Prostate gland (tissue), 2 donors: ENCODE measurements at places on chromosomes 4 and X. TPM values are rescaled to one million over a fixed set of nuclear protein-coding genes. Genes with fewer than 3 reads are reported as not detected.

The TMPRSS11B gene
- not detected for total RNA-seq

The TMEM184C gene
- total RNA-seq = 34.7 TPM

The CBR4 gene
- total RNA-seq = 23.7 TPM

The TRPC3 gene
- total RNA-seq = not detected

The ADH1B gene
- 12.8 TPM for total RNA-seq

DNA sequence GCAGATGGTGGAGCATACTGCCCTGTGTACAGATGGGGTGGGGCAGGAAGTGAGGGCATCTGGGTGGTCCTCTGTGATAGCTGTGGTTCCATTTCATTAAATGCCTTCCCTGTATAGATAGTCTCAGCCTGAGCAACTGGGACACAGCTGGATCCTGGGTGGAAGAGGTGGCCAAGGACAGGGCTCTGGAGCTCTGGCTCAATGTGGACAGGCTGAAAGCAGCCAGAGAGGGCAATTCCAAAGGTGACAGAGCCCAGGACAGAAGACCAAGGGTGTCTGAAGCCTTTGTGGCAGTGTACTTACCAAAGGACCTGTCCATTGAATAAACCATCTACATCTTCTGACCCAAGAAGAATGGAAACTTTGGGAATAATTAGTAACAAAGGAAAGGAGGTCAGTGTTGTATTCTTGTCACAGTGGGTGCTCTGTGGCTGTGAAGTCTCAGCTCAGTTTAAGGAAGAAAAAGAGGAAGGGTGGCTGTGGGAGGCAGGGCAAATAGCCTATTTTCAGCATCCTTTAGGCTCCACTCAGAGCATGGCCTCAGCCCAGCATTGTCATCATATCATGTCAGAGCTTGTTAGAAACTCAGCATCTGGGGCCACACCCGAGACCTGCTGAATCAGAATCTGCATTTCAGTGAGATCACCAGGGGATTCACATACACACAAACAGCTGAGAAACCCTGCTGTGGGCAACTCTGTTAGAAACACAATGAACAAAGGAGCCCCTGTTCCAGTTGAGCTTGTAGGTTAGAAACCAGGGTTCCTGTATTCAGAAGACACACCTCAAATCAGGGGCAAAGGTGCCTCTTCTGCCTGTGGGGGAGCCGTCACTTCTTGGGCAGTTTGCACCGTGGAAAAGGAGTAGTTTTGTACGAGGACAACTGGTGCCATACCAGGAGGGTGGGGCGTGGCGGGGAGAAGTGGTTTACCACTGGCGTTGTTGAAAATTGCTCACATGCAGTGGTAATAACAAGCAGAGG lies 168.6 kb downstream of the PTTG2 start:
- H3K4me3 ChIP-seq = no peak overlapping the region
- no peak for DNase-seq
- no peaks in the 10 kb centered on the region for H3K4me1 ChIP-seq
- no peaks in the 10 kb centered on the region for H3K36me3 ChIP-seq
- H3K27me3 ChIP-seq = no peaks in the 10 kb centered on the region

DNA sequence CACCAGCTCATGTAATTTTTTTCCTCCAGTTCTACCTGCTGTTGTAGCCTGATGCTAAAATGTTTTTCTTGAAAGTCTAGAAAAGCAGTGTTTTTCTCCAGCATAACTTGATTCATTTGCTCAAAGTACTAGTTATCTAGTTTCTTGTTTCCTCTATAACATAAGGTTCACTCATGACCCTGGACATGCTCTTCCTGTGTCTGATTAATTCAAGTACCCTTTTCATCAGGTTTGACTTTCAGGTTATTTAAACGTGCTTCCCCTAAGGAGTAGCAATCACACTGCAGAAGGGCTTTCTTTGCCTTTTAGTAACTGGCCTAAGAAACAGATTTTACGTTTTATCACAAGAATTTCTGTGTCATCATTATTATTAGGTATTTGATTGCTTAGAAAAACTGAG lies 66.8 kb upstream of the EGFL6 start:
- H3K4me3 ChIP-seq = no peak overlapping the region
- H3K4me1 ChIP-seq = no peaks in the 10 kb centered on the region
- no peaks in the 10 kb centered on the region for H3K36me3 ChIP-seq

GRCh38 chr4:109703664-109704361 lies 568 bp upstream of the CASP6 start:
- H3K36me3 ChIP-seq = no peaks in the 10 kb centered on the region
- H3K4me1 ChIP-seq = no peaks in the 10 kb centered on the region
- peak overlapping the region; percentile 88 for H3K27ac ChIP-seq
- DNase-seq = no peak

GRCh38 chr4:56681853-56682525 lies 893 bp upstream of the HOPX start:
- peak overlapping the region; percentile 77 for H3K27ac ChIP-seq
- no peak overlapping the region for H3K4me3 ChIP-seq
- H3K27me3 ChIP-seq = no peaks in the 10 kb centered on the region
- H3K4me1 ChIP-seq = peaks cover 2% of the 10 kb centered on the region
- DNase-seq = no peak

DNA sequence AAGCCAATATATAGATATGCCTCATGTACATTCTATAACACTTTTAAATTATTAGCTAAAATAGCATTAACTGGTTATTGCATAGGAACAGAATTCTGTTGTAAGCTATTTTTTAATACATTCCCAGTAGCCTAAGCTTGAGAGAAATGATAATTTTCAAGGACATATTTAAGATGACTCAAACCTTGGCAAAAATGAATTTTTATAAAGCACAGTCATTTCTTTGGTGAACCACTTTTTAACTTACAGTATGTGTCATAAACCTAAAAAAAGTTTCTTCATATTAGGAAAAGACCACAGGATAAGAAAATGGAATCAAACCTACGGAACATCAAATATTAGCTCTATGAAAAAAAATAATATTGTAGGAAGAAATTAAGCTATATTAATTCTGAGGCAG lies 986.3 kb downstream of the STIM2 start:
- H3K27ac ChIP-seq = no peak overlapping the region
- no peaks in the 10 kb centered on the region for H3K36me3 ChIP-seq
- H3K4me3 ChIP-seq = no peak overlapping the region
- no peaks in the 10 kb centered on the region for H3K4me1 ChIP-seq

DNA sequence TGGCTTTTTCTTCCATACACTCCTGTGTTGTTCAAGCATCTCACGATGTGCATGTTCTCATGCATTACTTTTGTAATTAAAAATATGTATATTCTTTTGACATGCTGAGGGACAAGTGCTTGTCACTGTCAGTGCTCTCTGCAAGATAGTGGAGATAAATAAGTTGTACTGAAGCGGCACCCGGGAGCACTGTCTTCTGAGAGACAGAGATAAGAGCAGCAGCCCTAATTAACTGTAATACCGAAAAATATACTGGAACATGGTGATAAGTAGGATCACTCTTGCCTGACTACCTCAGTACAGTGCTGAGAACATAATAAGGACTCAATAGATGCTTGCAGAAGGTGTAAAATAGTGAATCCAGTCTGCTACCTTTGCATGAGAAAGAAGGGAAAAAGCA lies 9.4 kb upstream of the GPR173 start:
- no peaks in the 10 kb centered on the region for H3K4me1 ChIP-seq
- no peak overlapping the region for H3K4me3 ChIP-seq
- no peaks in the 10 kb centered on the region for H3K27me3 ChIP-seq
- DNase-seq = no peak
- no peak overlapping the region for H3K27ac ChIP-seq

- no peaks in the 10 kb centered on the region for H3K27me3 ChIP-seq
- DNase-seq = no peak
- no peaks in the 10 kb centered on the region for H3K4me1 ChIP-seq
- H3K27ac ChIP-seq = no peak overlapping the region
- H3K4me3 ChIP-seq = no peak overlapping the region
Observed at GRCh38 chrX:123450222-123450621, 266.1 kb downstream of the GRIA3 start.

- no peak overlapping the region for H3K4me3 ChIP-seq
- no peaks in the 10 kb centered on the region for H3K4me1 ChIP-seq
- no peaks in the 10 kb centered on the region for H3K36me3 ChIP-seq
- no peak for DNase-seq
Observed at GRCh38 chr4:41532882-41533281, 5.1 kb upstream of the LIMCH1 start.

DNA sequence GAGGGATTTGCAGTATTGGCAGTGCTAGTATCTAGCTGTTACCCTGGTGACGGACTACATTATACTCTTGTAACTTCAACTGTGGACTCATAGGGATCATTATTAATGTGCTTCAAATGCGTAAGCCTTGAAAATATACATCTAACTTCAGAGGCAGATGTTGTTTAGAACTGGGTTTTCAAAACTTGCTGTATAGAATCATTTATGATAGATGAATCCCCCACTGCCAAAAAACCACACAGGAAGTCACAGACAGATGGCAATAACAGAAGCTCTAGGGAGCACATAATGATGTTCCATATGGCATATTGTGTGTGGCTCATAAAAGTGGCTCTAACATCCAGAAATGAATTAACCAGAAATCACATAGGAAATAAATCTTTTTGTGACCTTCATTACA lies 62.3 kb upstream of the RELL1 start:
- DNase-seq = no peak

DNA sequence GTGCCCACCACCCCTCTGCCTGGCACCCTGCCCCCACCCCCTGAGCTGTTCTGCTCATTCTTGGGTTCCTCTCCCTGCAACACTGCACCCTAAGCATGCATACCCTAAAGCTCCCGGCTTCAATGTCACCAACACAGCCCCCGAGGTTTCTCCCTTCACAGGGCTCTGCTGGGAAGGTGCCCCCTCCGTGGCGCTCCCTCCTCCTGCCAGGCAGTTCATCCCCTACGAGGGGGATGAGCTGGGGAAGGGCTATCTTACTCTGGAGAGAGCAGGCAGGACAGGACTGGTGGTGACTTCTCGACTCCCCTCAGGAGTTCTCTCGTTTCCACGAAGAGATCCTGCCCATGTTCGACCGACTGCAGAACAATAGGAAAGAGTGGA lies 6.5 kb downstream of the ATP5ME start:
- H3K4me1 ChIP-seq = no peaks in the 10 kb centered on the region
- H3K4me3 ChIP-seq = no peak overlapping the region
- no peak overlapping the region for H3K27ac ChIP-seq
- no peaks in the 10 kb centered on the region for H3K36me3 ChIP-seq
- no peak for DNase-seq

- H3K4me3 ChIP-seq = no peak overlapping the region
- H3K36me3 ChIP-seq = no peaks in the 10 kb centered on the region
Observed at GRCh38 chrX:95539041-95539440, 1145.6 kb upstream of the DIAPH2 start.

GRCh38 chr4:100288161-100288560 lies 97.9 kb upstream of the DDIT4L start:
- no peak overlapping the region for H3K27ac ChIP-seq
- no peaks in the 10 kb centered on the region for H3K27me3 ChIP-seq
- H3K36me3 ChIP-seq = no peaks in the 10 kb centered on the region
- H3K4me3 ChIP-seq = no peak overlapping the region

- no peak for DNase-seq
- H3K27me3 ChIP-seq = no peaks in the 10 kb centered on the region
- H3K27ac ChIP-seq = no peak overlapping the region
- no peaks in the 10 kb centered on the region for H3K4me1 ChIP-seq
- H3K4me3 ChIP-seq = no peak overlapping the region
Observed at GRCh38 chrX:23898412-23898959, 9.3 kb downstream of the APOO start.

- DNase-seq = no peak
- H3K4me3 ChIP-seq = no peak overlapping the region
- no peaks in the 10 kb centered on the region for H3K4me1 ChIP-seq
Observed at GRCh38 chr4:109939190-109939589, 26.5 kb downstream of the EGF start.

DNA sequence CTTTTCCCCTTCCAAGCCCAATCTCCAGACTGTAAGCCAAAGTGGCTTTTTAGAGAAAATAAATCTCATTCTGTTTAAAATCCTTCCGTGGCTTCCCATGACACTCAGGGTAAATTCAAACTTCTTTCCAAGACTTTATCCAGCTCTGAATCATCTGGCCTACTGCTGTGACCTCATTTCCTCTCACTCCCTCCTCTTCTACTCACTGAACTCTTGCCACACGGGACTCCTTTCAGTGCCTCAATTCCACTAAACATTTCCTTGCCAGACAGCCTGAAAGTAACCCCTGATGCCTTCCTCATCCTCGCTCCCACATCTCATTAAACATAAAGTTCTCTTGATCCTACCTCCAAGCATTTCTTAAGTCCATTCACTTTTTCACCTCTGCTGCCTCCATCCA lies 27.8 kb upstream of the RNF128 start:
- no peaks in the 10 kb centered on the region for H3K27me3 ChIP-seq
- no peaks in the 10 kb centered on the region for H3K4me1 ChIP-seq
- DNase-seq = no peak
- no peaks in the 10 kb centered on the region for H3K36me3 ChIP-seq
- H3K4me3 ChIP-seq = no peak overlapping the region
- no peak overlapping the region for H3K27ac ChIP-seq

- H3K27me3 ChIP-seq = no peaks in the 10 kb centered on the region
- H3K27ac ChIP-seq = no peak overlapping the region
- H3K4me3 ChIP-seq = no peak overlapping the region
- no peaks in the 10 kb centered on the region for H3K36me3 ChIP-seq
- H3K4me1 ChIP-seq = no peaks in the 10 kb centered on the region
- DNase-seq = no peak
Observed at GRCh38 chrX:154032653-154033052, 13.0 kb upstream of the IRAK1 start.

- H3K27ac ChIP-seq = no peak overlapping the region
- H3K4me1 ChIP-seq = no peaks in the 10 kb centered on the region
- H3K36me3 ChIP-seq = no peaks in the 10 kb centered on the region
- DNase-seq = no peak
Observed at GRCh38 chr4:176066757-176067156, 1.1 kb downstream of the WDR17 start.

- no peaks in the 10 kb centered on the region for H3K27me3 ChIP-seq
- H3K36me3 ChIP-seq = no peaks in the 10 kb centered on the region
- H3K27ac ChIP-seq = no peak overlapping the region
- no peaks in the 10 kb centered on the region for H3K4me1 ChIP-seq
Observed at GRCh38 chr4:95660719-95661118, 111.9 kb upstream of the UNC5C start.

DNA sequence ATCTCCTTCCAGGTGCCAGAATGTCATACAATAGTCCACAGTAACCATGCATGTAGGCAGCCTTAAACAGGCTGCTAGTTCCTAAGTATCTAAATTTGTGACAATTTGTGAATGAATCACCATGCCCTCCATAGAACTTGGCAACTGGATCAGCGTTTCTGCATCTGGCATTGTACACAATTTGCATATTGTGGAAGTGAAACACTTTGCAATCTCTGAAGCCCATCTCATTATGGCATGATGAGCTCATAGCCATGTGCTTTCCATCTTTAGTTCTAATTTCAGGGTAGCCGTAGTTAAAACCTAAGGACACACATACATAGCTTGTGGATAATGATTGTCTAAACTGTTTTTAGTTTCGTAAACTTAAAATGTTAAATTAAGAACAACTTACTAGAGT lies 573.6 kb downstream of the PPP4R3C start:
- no peaks in the 10 kb centered on the region for H3K27me3 ChIP-seq
- H3K4me1 ChIP-seq = no peaks in the 10 kb centered on the region
- no peak overlapping the region for H3K27ac ChIP-seq

GRCh38 chr4:2472187-2472586 lies 3.3 kb downstream of the RNF4 start:
- H3K27ac ChIP-seq = no peak overlapping the region
- DNase-seq = no peak
- H3K4me1 ChIP-seq = no peaks in the 10 kb centered on the region
- H3K4me3 ChIP-seq = no peak overlapping the region
- no peaks in the 10 kb centered on the region for H3K36me3 ChIP-seq
